ENCODE measurements at places on chromosomes 13 and 19. TPM values are rescaled to one million over a fixed set of nuclear protein-coding genes. Genes with fewer than 3 reads are reported as not detected.
A peak's percentile ranks its signal among the peaks of the same experiment; 100 is the strongest.

Gene HIPK4
- 0.09 TPM for total RNA-seq

- H3K27me3 ChIP-seq: no peaks in the 10 kb centered on the region
- H3K36me3 ChIP-seq: no peaks in the 10 kb centered on the region
- H3K4me3 ChIP-seq: no peak overlapping the region
- no peaks in the 10 kb centered on the region for H3K4me1 ChIP-seq
- H3K27ac ChIP-seq: no peak overlapping the region
These were observed 16.0 kb downstream of the SMG9 start for GRCh38 chr19:43738780-43739211.

- no peak within 1 kb of the TSS for H3K27ac ChIP-seq
- H3K36me3 ChIP-seq: no peaks in the 10 kb centered on the region
- H3K4me3 ChIP-seq: peak within 1 kb of the TSS; percentile 70
- H3K4me1 ChIP-seq: no peaks in the 10 kb centered on the region
- H3K27me3 ChIP-seq: no peaks in the 10 kb centered on the region
These were observed at the start of gene PRR19 for GRCh38 chr19:42301646-42302203. Gene PRR19 (plus strand): TSS chr19:42302132. CDS start chr19:42309585, 7,453 bp downstream.

- H3K27me3 ChIP-seq: no peaks in the 10 kb centered on the region
- peaks cover 9% of the 10 kb centered on the region for H3K4me1 ChIP-seq
- H3K27ac ChIP-seq: no peak overlapping the region
- no peak for DNase-seq
These were observed 19.3 kb downstream of the ENOX1 start for GRCh38 chr13:43767341-43767931.

- H3K4me3 ChIP-seq: no peak overlapping the region
- H3K27me3 ChIP-seq: peaks cover 45% of the 10 kb centered on the region
- no peak overlapping the region for H3K27ac ChIP-seq
- H3K36me3 ChIP-seq: no peaks in the 10 kb centered on the region
These were observed 11.1 kb downstream of the PALM start for GRCh38 chr19:719636-720344.

DNA sequence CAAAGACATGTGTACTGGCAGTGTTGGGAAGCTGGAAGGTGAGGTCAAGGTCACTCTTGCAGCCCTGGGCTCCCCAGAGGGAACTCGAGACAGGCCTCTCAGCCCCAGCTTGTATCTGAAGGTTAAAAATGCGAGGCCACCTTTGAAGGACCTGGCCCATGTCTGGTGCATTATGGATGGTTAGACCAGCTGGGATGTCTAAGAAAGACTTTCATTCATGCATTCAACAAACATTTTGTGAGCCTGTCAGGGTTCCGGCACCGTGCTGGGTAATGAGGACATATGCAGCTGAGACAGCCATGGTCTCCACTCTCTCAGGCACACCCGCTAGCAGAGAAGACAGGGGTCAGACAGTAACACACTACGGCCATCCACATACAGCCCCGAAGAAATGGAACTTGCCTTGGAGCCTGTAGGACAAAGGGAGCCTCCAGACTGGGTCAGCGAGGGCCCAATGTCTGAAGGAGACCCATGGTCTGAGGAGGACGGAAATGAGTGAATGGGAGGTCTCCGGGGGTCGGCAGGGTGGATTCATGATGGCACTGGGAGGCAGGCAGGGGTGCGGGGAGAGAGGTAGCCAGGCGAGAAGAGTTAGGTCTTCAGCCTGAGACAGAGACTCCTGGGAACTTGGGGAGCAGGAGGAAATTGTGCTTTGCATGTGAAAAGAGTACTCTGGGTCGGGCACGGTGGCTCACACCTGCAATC lies 19.0 kb downstream of the VSTM2B start:
- H3K27ac ChIP-seq: no peak overlapping the region
- H3K27me3 ChIP-seq: no peaks in the 10 kb centered on the region
- H3K36me3 ChIP-seq: no peaks in the 10 kb centered on the region
- DNase-seq: peak; percentile 11
- H3K4me3 ChIP-seq: no peak overlapping the region

DNA sequence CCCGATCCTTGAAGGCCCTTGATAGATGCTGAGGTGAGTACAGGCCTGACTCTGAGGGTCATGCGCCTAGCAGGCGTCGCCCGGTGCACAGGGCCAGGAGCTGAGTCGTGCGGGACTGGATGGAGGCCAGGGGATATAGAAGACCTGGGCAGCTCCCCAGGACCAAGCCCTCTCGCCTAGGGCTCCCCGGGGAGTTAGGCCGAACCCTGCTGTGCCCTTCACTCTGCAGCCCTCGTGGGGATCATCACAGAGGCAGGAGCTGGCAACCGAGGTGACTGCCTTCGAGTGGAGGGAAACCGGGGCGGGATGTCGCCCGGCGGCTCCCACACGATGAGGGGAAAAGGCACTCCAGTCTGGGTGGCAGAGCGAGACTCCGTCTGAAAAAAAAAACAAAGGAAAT lies 11.7 kb downstream of the CSNK1G2 start:
- peaks cover 25% of the 10 kb centered on the region for H3K4me1 ChIP-seq
- peaks cover 30% of the 10 kb centered on the region for H3K36me3 ChIP-seq
- no peak overlapping the region for H3K4me3 ChIP-seq
- H3K27me3 ChIP-seq: no peaks in the 10 kb centered on the region
- no peak for DNase-seq

Gene KLHL1
- not detected for total RNA-seq

Gene POMP
- total RNA-seq: 82.7 TPM

DNA sequence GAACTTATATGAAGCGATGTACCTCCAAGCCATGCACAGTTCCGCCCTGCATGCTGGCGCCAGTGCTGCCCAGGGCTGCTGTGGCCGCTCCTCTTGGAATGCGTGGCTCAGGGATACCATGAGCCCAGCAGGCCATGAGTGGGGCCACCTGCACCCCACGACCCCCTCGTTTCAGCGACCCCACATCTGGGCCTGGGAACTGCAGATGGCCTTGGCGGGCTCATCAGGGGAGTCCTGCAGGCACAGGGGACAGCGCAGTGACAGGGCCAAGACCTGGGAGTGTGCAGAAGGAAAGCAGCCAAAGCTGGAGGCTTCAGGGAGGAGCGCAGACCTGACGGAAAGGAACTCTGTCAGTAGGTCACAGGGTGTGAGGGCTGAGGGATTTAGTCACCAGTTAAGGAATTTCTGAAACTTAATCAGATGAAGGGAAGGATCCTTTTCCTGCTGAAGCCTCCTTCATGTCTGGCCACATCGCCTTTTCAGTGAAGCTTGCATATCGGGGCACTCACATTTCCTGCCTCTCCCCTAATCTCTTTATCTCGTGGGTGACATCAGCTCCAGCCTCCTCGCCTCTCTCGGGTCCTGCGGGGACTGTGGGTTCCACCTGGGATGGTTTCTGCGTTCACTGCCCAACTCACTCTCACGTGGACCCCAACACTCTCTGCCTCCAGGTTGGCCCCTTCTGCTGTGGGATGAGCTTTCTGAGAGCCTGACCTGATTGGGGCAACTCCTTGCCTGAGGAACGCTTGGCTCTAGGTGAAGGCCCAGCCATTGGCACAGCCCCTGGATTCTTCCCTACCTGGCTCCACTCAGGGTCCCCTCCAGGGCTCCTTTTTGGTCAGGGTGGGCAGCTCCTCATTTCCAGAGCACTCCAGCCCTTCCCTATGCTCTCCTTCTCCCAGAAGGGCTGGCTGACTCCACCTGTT lies 123.5 kb downstream of the CRYL1 start:
- no peaks in the 10 kb centered on the region for H3K4me1 ChIP-seq
- H3K27me3 ChIP-seq: no peaks in the 10 kb centered on the region
- peaks cover 11% of the 10 kb centered on the region for H3K36me3 ChIP-seq
- DNase-seq: no peak
- no peak overlapping the region for H3K4me3 ChIP-seq
- no peak overlapping the region for H3K27ac ChIP-seq

DNA sequence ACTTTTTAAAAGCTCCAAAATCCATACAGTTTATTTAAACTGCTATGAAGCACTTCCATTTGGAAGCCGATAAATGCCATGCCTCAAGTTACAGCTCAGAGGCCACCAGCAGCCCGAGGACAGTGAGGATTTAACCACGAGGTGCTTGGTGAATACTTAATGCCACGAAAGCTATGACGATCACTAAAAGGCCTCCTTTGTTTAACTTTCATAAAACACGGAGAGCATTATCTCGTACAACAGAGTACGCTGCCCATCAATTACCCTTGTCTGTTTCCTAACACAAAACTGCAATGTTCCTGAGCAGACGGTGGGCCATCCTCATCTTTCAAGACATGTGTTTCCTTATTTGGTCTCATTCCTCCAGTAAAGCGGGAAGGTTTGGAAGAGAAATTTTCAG lies 58.4 kb downstream of the PEPD start:
- H3K36me3 ChIP-seq: no peaks in the 10 kb centered on the region
- DNase-seq: no peak
- H3K4me1 ChIP-seq: no peaks in the 10 kb centered on the region
- no peak overlapping the region for H3K27ac ChIP-seq
- no peak overlapping the region for H3K4me3 ChIP-seq

All from left lung (tissue), 14 donors.